ENCODE measurements at places on chromosomes 16 and 17.

DNA sequence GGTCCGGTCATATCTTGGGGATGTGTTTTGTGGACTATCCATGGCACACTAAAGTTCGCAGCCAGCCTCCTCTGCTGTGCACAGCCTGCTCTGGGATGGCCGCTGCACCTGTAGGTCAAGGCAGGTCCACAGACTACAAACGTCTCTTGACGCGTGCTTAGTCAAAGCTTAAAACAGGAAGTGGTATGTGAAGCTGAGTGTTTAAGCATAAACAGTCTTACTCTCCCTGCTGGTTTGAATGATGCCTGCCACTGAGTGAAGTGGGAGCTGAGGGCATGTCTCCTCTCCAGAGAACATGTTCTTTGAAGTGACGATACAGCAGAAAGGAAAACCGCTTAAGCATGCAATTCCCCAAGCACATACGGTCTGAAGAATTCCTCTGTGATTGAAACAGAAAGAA is 365.6 kb downstream of the SLC39A11 start:
- no peak for DNase-seq

GRCh38 chr17:32307658-32308057 is 34.3 kb downstream of the C17orf75 start:
- no peak for DNase-seq

DNA sequence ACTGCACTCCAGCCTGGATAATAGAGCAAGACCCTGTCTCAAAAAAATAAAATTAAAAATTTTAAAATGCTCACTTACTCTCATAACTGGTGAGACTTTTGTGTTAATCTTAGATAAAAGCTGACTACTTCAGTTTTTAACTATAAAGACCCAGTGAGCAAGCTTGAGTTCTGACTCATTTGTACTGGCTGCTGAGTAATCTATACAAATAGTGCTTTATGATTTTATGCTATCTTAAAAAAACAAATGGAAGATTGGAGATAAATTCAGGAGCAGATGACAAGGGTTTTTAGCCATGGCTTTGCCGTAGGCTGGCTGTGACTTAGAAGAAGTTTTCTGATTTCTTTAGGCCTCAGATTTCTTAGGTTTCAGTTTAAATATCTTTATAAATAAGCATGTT is 30.5 kb downstream of the SNTB2 start:
- DNase-seq: peak; percentile 56

GRCh38 chr16:80265624-80266306 is 275.0 kb upstream of the DYNLRB2 start:
- DNase-seq: no peak

DNA sequence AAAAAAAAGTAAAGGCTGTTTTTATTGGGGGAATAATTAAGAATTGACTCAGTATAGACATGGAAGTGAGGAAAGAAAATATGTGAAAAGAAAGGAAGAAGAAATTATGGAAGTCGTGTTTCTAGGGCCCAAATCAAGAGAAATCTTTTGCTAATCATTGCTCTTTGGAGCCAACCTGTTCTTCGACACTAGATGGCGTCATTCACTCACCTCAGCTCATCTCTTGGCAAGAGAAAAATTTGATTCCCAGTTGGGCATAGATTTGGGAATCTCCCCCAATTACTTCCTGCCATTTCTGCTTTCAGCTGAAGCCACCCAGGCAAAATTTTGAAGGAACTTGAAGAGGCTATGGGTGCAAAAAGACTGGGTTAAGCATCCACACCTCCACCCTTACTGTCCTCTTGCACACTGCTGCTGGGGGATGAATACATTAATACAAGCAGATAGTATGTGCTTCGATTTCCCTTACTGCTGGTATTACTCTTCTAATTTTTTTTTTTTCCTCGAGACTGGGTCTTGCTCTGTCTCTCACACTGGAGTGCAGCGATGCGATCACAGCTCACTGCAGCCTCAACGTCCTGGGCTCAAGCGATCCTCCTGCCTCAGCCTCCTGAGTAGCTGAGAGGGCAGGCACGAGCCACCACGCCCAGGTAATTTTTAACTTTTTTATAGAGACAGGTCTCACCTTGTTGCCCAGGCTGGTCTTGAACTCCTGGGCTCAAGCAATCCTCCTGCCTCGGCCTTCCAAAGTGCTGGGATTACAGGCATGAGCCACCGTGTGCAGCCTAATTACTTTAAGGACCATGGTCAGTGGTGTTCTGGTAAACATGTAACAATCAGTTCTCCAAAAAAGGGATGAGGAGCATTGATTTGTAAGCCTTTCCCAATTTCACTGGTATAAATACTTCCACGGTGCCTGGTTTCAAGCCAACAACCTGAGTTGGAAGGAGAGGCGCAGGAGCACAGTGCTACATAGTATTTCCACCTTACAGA is 13.5 kb downstream of the PSMD7 start:
- DNase-seq: peak; percentile 62

DNA sequence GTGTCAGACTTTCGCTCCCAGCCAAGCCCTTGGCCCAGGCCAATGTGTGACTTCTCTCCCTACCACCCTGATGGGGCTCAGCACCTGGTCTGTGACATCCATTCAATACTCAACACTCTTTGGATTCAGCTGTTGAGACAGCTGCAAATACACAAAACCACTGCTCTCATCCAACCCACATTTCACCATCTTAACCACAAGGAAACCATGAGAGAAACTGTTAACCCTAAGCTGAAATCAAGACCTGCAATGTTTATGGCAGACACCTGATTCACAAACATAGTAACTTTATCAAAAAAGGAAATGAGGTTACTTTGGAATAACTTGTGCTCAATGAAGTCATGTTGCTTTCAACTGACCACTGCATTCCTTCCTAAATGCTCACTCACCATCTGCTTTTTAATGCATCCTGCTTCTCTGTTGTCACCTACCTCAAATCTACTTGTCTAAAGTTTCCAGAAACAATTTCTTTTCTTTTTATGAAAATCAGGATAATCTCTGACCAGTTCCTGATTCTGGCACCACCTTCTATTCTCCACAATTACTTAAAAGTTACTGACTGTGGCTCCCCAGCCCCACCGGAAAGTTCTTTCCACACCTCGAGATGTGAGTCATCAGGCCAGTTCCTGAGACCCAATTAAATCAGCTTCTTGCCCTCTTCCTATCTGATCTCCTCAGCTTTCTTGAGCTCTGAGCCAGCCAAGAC is 88.2 kb downstream of the NOG start:
- no peak for DNase-seq

Measured in hematopoietic multipotent progenitor cell treated with erythropoietin and hydrocortisone succinate and interleukin-3 and kit ligand, for 8 days (in vitro differentiated cells).